ENCODE measurements at places on chromosomes 2 and 18.

- DNase-seq: no peak
These were observed 73.9 kb downstream of the ARL4C start for GRCh38 chr2:234422981-234423431.

- DNase-seq: no peak
These were observed 12.0 kb downstream of the KCNK3 start for GRCh38 chr2:26704441-26704977.

- DNase-seq: no peak
These were observed 718.7 kb upstream of the FAM98A start for GRCh38 chr2:34317797-34318196.

DNA sequence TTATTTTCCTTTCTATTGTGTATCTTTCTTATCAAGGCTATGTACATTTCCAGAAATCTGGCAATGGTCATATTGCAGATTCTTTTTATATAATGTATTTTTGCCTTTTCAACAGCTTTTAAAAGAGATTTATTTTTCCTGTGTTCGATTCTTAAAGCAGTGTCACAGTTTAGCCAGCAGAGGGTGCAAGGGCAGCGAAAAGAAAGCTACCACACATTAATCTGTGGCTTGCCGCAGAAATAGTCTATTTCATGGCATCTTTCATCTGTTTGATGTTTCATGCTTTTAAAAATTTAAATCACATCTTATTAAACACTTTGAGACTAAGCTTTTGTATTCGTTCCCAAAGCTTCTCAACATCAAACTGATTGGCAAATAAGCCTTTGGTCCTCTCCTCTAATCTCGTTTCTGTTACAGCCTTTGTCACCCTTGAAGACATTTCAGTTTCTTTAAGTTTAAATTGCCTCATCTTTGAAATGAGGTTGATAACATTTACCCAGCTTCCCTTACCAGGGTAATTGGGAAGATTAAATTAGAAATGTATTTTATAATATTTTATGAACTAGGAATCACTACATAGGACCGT lies 73.3 kb downstream of the PIK3C3 start:
- DNase-seq: peak; percentile 16
